ENCODE measurements at places on chromosomes 4 and X.

DNA sequence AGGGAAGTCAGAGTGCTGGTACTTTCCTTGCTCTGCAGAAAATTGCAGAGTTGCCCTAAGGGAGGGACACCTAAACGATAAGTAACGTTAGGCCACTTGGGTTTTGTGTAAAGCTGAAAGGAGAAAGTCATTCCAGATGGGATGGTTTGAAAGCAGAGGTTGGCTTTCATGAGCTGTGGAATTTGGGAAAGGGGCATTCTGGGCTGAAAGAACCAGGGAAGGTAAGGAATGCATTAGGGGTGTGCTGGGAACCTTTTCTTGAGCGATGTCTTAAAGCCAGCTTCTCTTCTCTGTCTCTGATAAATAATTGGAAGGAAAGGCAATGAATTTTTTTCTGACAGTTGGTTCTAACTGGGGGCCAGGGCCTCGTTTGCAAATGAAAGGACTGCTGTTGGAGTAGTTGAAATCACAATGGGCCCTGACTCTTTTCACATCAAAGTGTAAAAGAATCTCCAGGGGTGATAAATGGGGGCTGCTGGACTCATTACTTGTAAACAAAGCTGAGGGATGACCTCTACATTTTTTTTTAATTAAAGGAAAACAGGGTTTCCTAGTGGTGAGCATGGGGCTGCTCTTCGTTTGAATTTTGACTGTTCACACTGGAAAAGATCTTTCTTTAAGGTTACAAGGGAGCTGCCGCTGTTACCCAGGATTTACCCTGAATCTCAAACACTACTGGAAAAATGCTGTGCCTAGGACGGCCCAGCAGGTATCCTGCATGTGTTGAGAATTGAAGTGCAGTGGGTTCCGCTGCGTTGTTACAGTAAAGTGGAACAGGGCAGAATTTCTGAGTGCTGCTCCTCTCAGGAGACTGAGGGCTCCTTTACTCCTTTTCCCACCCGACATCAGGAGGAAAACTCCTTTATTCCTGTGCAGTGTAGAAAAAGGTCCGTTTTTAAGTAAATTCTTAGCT lies 25.0 kb downstream of the AFF1 start:
- DNase-seq = no peak

DNA sequence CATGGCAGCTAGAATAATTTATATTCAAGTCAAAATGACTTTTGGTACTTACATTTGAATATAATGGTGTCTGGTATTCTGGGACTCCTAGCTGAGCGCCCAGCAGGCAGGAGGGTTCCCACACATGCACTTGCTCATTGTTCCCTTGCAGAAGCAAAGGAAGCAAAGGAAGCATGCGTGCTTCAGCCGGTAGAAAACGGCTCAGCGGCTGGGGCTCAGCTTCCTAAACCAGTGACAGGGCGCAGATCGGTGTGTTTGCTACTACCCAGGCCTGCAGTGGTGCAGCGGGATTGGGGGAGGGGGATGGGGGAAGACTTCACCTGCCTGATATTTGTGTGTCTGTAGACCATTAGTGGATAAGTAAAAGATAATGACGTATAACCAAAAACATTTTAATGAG lies 978.3 kb upstream of the TENM3 start:
- DNase-seq = no peak

- no peak for DNase-seq
Measured at GRCh38 chr4:67375291-67375690, 170.0 kb downstream of the CENPC start.

DNA sequence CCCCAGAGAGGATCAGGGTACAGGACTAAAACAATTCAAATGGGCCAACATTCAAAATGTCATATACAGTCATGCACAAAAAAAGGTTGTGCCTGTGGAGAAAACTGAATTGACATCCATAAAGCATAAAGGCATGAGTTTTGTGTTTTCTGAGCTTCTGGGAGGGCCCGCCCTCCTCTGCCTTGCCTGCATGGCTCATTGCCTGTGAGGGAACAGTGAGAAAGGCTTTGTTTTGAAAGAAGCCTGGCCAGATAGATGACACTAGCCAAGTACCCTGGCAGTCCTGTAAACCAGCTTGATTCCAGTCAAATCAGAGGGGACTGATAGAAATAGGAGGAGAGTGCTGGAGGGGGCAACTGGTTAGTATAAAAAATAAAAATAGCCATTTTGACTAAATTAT lies 194.3 kb downstream of the KIT start:
- no peak for DNase-seq

- no peak for DNase-seq
Measured at GRCh38 chr4:7959078-7959477, 19.4 kb upstream of the AFAP1 start.

- DNase-seq = no peak
Measured at GRCh38 chr4:11028334-11028733, 343.8 kb upstream of the CLNK start.

Data from EL (cell line).